Esophagus muscularis mucosa (tissue), 4 donors: ENCODE measurements at places on chromosomes 5 and 9.
A peak's percentile ranks its signal among the peaks of the same experiment; 100 is the strongest.

DNA sequence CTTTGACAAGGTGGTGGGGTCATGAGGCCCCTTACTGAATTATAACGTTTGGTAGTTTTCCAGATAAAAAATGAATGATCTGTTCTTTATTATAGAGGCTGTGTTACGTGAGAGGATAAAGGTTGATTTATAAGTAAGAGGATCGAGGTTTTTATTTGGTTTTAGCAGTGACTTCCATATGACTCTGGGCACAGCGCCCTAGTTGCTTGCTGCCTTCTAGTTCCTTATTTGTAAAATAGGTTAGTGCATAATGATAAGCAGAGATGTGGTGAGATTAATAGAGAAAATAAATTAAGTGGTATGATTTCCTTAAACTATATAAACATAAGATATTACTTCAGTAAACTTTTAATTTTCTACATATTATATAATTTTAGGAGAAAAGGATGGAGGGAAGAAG lies 29.8 kb downstream of the MRRF start:
- no peak for DNase-seq

- DNase-seq: no peak
These were observed 175.0 kb downstream of the MACROH2A1 start for GRCh38 chr5:135223891-135224625.

DNA sequence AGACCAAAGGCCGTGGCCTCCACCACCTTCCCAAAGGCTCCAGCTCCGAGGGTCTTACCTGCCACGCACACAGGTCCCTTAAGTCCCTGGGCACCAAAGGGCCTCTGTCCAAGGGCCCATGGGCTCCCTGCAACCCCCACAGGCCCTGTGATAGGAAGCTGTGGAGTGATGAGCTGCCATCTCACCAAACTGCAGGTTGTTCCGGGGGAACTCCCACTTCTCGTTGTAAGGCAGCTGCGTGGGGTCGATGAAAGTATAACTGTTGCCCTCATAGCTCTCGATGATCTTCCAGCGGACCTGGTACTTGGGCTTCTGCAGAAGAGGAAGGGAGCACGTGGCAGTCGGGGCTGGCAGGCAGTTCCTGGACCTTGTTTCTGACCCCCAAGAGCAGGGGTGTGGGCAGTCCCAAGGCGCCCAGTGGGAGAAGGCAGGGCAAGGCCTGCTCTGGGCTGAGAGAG lies 24.8 kb downstream of the CSF1R start:
- DNase-seq: no peak

- DNase-seq: no peak
These were observed 557 bp upstream of the IL3 start for GRCh38 chr5:132059696-132060500.

DNA sequence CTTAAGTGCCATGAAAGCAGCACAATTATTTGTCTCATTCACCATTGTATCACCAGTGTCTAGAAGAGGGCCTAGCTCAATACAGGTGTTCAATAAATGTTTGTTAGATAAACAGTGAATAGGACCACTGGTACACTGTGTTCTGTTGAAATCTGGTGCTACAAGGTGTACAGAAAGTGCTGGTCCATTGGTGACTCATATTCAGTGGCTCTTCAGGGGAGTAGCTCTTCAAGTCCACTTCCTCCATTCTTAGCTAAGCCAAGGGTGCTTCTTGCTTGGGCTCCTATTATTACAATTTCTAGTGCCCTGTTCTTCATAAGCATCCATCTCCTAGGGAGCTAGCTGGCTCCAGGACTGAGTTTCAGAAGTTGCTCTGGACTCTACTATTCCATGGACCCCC lies 6.4 kb upstream of the FCHO2 start:
- no peak for DNase-seq

GRCh38 chr5:75677607-75678006 lies 39.6 kb downstream of the POC5 start:
- DNase-seq: no peak

- no peak for DNase-seq
These were observed 62.1 kb downstream of the PAX5 start for GRCh38 chr9:36971935-36972488.

DNA sequence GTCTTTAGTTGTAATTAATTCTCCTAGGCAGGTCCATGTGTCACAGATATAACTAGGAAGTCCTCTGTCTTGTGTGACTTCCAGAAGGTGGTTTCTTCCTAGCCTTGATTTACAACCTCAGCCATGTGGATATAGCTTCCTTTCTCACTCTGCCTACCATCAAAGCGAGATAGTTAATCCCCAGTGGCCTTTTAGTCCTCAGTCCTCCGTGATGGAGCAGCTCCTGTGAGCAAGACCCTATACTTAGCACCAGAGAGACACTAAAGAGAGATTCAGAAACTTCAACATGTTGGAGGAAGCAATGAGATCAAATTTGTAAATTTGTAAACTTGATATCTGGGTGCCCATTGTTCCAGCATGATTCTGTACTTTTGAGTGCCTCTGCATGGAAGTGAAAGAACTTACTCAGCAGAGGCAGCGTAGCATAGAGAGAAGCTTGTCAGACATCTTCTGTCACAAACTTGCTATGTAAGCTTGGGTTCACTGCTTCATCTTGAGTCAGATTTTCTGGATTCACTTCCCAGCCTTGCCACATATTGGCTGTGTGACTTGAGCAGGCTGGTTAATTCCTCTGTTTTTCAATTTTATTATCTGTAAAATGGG lies 170.2 kb upstream of the NR3C1 start:
- no peak for DNase-seq

DNA sequence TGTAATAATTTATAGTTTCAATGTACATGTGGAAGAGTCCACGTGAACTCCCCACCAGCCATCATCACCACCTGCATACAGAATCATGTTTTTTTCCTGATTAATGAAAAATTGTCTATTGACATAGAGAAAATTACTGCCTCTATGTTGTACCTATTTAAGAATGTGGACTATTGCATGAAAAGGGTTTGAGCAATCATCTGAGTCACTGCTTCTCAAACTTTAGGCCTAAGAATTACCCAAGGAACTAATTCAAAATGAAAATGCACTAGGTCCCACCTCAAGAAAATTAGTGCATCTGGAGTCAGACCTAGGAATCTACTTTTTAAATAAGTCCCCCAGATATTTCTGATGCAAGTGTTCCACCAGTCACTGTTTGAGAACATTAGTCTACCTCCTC lies 709.3 kb downstream of the MAT2B start:
- no peak for DNase-seq

- DNase-seq: no peak
These were observed 70.7 kb upstream of the SLC25A51 start for GRCh38 chr9:37974506-37975173.

DNA sequence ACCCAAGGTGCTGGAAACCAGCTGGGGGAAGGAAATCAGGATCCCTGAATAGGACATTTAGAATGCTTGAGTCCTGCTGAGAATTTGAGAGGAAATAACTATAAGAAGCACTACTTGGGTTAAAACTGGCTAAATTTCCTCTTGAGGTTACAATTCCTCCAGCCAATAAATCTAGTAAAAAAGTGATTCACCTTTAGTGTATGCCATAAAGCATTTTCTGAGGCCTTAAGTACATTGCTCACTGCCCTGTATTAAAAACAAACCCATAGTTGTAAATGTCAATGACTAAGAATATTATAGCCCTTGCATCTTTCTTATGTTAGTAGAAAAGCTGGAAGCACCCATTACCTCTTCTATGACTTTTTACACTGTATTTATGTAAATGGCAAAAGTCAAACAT lies 634.7 kb upstream of the ARRDC3 start:
- DNase-seq: no peak

DNA sequence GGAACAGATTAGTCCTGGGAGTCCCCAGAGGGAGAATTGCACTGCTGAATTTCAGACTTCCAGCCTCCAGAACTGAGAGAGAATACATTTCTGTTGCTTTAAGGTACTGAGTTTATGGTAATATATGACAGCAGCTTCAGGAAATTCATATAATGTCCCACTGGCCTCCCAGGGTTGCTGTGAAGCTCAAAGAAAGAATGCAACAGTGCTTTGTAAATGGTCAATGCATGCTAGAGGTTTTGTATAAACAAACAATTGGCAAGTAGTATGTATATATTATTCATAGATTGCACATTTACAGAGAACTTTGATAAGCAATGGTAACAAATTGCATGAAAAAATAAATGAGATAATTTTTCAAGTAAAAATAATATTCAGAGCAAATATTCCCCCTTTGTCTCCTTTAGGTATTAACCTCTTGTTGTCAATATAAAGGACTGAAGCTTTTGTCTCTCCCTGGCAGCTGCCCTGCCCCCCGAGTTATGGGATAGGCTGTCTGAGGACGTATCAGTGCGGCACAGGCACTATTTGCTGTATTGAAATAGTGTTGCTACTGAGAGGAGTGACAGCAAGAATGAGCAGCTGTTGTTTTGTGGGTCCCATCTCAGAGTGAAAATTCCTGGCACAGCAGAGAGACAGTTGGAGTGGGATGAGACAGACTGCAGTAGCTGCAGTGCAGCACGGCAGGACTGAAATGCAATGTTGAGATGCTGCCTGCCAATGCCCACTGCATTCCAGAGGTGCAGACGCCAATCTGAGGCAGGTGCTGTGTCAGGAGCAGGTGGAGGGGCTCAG lies 194.2 kb upstream of the GLRA1 start:
- DNase-seq: no peak

DNA sequence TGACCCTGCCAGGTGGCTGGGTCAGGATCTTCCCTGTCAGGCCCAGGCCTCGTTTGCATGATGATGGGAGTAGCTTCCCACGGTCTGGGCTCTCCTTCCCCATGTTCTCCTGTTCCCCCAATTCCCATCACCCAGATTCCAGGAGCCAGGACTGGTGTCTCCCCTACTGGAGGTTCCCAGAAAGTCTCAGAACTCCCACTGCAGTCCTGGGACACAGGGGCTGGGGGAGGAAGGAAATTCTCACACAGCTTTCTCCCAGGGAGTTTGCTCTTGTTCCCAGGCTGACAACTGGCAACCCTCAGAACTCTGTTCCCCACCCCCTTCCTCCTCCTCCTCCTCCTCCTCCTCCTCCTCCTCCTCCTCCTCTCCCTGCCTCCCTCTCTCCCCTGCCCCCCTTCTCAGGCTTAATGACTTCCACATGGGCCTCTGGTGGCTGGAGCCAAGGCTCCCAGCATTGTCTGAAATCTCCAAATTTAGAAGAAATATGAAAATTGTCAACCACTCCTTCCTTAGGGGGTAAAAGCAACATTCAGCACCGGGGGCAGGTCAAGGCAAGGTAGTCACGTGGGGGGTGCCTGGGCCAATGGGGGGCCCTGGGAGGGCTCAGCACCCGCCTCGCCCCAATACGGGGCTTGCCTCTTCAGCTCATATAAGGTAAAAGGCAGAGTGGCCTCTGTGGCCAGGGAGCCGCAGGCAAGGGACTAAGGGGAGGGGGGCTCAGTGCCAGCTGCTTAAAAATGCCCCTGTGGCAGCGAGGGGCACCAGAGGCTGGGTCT lies 27.3 kb upstream of the IL17B start:
- no peak for DNase-seq

GRCh38 chr9:77751341-77752091 lies 103.4 kb upstream of the GNA14 start:
- no peak for DNase-seq

DNA sequence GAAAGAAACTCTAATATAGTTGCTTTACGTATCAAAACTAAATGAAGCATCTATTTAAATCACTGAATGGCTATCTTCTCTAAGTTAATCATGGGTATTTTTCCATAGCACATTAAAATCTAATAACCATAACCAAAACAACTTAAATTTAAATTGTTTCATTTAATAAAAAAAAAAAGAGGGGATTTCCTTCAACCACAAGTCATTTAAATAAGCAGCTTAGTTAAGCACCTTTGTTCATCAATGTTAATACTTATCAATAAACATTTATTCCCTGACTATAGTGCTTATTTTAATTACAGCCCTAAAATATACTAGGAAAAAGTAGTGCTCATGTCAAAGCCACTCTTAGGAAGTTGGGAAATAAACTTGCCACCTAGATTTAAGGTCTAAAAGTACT lies 30.3 kb downstream of the ZNF608 start:
- no peak for DNase-seq

DNA sequence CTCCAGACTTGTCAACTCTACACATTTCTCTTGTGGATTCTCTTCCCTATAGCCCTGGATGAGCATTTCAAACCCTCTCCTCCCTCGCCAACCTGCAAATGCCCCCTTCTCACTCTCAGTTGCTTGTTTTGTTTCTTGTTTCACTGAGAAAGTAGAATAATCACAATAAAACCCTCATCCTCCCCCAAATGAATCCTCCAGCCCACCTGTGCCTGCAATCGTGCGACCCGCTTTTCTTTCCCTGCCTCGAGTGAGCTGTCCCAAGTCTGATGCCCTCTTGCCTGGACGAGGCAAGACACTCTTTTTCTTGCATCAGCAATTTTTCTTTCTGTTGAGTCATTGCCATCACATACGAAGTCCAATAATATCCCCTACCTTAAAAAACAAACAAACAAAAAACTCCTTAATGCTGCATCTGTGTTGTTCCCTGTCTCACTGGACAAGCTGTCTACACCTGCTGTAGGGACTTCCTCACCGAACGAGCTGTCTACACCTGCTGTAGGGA lies 3.7 kb upstream of the CACNA1B start:
- DNase-seq: no peak

DNA sequence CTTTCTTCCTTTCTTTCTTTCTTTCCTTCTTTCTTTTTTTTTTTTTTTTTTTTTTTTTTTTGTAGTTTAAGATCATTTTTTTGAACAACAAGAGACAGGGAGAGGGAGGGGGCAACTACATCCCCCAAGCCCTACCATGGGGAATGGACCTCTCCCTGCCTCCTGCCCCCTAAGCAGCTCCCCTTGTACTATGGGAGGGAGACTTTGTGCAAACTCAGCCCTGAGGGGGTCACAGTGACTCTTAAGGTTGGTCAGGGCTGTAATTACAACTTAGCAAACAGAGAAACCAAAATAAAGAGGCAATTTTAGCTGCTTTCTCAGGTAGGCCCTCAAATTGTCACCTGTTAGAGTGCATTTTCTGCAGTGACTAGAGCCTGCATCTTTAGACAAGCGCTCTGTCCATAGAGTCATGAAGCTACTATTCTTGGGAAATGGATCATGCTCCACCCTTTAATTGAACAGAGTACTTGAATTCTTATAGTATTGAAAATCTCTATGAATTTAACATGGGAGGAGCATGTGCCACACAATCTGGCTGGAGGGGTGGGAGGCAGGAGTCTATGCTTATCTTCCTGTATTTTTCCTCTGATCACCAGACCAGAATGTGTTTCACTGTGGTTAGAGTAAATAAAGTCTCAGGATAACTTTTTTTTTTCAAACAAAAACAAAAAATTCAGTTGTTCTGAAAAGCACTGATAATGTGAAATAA lies 24.3 kb upstream of the PIK3R1 start:
- DNase-seq: peak; percentile 34

GRCh38 chr9:16070455-16071145 lies 517.8 kb downstream of the CCDC171 start:
- DNase-seq: no peak

GRCh38 chr9:128595471-128595870 lies 43.1 kb downstream of the SPTAN1 start:
- DNase-seq: no peak

DNA sequence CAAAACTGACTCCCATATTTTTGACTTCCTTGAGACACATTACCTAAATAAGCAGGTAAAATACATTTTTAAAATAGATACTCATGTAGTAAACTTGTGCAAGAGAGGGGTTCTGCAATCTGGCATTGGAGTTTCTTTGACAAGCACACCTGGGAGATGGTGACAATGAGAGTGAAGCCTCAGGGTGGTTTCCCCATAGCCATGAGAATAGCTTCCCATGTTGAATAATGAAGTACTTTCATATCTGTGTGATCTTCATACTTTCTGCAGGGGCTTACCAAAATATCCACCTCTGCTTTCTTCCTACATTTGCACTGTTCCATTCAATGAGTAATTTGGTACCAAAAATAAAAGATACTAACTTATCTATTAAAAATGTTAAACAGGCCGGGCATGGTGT lies 44.7 kb upstream of the VCAN start:
- DNase-seq: no peak
